ENCODE measurements at places on chromosomes 2 and 18.
A peak's percentile ranks its signal among the peaks of the same experiment; 100 is the strongest.

GRCh38 chr2:201712726-201713125 is 14.3 kb upstream of the MPP4 start:
- no peak for DNase-seq

- DNase-seq: no peak
Observed at GRCh38 chr2:174870787-174871186, 106.5 kb upstream of the CHRNA1 start.

DNA sequence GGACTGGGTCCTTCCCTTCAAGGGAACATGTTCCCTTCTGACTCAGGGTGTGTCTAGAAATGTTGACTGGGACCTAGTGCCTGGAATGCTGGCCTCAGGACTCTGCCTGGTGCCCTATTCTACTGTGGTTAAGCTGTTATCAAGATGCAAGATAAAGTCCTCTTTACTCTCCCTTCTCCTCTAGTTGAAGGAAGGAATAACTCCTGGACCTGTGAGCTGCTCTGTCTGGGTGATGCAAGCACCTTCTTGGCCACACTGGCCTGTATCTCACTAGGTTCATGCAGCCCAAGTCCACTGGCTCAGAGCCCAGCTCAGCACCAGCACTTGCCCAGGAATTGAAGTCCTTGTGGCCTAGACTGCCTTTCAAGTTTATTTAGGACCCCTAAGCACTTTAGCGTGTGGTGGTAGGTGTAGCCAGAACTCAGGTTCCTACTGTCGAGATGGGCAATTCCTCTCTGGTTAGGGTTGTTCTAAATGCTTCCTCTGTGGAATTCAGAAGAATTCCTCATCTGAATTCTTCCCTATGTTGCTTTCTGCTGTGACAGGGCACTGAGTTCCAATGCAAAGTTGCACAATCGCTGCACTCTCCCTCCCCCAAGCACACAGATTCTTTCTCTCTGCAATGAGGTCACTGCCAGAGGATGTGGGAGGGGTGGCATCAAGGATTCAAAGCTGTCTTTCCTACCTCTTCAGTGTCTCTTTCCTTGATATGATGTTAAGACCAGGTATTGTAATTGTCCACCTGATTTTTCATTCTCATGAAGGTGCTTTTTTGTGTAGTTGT is 54.7 kb downstream of the VWC2L start:
- DNase-seq: no peak

DNA sequence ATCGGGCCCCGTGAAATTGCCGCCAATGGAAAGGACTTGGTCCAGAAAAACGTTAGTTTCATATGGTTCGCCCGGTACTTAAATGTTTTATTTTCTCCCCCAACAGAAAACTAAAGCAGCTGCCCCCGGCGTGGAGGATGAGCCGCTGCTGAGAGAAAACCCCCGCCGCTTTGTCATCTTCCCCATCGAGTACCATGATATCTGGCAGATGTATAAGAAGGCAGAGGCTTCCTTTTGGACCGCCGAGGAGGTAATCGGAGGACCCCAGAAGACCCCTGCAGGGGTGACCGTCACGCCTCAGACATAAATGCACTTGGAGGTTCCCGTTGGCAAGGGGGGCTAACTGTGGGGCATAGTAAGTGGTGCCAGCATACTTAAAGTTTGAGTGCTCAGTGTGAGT is 742 bp downstream of the RRM2 start:
- DNase-seq: no peak

DNA sequence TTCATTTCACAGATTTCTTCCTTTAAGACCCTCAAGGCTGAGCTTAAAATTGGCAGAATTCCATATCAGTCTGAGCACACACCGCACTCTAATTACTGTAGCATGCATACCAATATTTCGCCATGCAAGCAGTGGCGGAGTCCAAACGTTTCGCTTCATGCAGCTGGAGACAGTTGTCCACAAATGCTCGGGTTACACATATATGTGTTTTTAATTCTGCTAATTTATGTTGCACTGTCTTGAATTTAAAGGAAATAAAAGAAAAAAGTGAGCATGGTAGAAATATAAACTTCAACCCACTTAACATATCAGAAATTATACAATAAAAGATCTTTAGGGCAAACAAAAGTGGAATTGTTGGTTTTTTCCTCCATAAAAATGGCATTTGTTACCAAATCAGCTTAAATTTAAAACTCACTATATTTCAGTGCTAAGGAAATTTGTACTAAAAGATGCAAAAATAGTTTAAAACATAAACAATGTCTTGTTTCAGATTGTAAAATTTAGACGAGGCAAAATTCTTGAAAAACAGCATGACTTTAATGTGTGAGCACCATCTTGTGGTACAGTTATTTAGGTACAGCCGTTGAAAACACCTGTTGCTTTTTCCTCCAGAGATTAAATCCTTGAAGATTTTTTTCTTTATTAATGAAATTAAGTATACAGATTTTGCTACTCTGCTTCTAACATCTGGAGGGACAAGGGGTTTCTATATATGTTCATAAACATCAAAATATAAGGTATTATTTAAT is 24.1 kb upstream of the KANSL1L start:
- DNase-seq: peak; percentile 69

GRCh38 chr2:123659120-123659519 is 366.0 kb upstream of the CNTNAP5 start:
- no peak for DNase-seq

DNA sequence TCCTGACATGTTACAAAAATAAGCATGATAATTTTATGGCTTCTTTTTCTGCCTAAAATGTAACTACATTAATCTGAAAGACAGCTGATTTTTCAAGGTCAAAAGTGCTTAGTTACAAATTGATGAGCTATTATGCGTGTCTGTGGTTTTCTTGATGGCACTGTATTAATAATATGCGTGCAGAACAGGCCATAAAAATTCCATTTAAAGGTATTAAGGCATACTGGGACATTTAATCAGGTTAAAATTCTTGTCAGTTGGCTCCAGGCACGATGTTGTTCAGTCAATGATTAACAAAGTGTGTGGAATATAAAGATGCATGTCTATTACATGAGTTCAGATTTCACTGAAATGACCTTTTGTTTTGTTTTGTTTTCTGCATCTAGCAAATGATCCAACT is 420.1 kb upstream of the ZNF804A start:
- no peak for DNase-seq

DNA sequence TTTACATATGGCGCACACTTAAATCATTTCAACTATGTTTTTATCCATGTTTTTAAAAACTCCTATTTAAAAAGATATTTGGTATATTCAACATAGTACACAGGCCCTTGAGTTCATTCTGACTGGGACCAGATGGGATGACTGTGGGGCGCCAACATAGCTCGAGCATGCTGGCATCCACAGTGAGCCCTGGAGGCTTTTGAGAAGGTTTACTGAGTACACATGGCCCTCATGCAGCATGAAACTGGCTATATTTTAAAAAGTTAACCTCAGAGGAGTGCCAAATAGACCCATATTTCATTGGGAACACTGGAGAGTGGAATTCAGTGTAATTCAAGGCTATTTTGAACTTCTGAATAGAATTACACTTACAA is 83.6 kb downstream of the CCDC85A start:
- no peak for DNase-seq

Measured in suppressor macrophage treated with lipopolysaccharide for 4 hours (primary cell).